ENCODE measurements at places on chromosomes 16 and 17.

GRCh38 chr17:28928061-28928460, 23.3 kb downstream of the PHF12 start:
- DNase-seq = peak; percentile 77

DNA sequence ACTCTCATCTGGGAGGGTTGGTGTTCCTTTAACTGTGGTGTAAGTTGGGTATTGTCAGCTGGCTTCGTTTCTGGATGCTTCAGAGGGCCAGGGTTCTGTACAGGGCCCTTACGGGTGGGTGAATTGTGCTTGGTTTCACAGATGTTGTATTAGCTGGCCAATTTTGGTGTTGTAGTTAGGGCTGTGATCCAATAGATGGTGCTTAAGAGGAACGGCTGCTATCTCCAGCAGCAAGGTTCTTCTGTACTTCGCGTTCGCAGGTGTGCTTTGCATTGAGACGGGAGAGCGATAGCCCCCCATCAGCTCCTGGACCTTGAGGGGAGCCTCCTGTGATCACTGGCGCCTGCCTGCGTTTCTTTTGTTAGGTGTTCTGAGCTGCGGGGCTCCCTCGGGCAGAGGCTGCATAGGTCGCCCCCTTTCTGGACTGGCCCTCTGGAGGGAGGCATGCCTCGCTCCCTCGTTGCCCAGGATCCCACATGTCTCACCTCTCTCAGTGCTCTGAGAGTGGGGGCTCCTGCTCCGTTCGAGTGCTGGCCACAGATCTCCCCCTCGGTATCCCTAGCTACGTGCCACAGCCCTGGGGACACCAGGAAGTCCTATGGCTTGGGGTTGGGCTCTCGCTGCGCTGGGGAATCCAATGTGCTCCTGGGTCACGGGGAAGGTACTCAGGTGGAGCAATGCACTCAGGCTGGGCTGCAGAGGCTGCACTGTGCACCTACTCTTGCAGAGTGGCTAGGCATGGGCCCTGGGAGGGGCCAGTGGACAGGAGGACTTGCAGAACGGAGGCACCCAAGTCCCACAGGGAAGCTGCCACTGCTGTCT, 837 bp upstream of the PRDM7 start:
- peak; percentile 45 for DNase-seq

- no peak for DNase-seq
These were observed 11.6 kb upstream of the ICAM2 start for GRCh38 chr17:64032081-64032480.

GRCh38 chr17:2122641-2123302, 67.9 kb downstream of the HIC1 start:
- DNase-seq = peak; percentile 91

DNA sequence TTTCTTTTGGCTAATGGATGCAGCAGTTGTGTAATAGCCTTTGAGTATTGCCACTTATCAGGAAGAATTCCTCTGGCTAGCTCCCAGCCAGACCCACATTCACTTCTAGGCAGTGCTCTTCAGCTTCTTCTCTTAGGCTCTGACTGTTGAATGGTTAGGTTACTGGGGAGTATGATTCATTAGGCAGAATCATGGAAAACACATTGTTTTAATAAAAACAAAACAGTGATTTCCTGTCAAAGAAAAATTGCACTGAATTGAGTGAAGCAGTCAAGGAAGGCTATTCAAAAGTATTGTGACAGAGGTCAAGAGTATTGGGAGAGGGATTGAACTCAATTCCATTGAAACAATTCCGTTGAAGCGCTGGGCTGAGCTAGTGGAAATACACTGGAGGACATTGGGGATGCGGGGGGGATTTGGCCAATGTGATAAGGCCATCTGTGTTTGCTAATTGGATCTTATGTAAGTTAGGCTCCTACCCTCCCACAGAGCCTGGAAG, 68.0 kb downstream of the CNTNAP4 start:
- DNase-seq = peak; percentile 72

GRCh38 chr17:82239401-82239925, 10.6 kb downstream of the SLC16A3 start:
- no peak for DNase-seq

DNA sequence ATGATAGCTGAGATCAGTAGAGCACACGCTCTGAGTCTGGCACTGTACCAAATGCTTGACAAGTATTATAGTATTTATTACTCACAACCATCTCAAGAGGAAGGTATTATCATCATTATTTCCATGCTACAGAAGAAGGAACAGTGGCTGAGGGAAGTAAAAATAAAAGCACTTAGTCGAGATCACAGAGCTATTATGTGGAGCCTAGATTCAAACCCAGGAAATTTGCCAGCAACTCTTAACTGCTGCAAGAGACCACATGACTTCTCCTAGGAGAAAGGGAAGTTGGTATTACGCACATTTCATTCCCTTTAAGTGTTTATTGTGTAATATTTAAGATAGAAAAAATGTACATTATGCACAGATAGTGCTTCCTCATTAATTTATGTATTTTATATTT, 1.0 kb upstream of the RHOT1 start:
- DNase-seq = peak; percentile 97

- no peak for DNase-seq
These were observed 9.6 kb downstream of the LLGL2 start for GRCh38 chr17:75535119-75535537.

DNA sequence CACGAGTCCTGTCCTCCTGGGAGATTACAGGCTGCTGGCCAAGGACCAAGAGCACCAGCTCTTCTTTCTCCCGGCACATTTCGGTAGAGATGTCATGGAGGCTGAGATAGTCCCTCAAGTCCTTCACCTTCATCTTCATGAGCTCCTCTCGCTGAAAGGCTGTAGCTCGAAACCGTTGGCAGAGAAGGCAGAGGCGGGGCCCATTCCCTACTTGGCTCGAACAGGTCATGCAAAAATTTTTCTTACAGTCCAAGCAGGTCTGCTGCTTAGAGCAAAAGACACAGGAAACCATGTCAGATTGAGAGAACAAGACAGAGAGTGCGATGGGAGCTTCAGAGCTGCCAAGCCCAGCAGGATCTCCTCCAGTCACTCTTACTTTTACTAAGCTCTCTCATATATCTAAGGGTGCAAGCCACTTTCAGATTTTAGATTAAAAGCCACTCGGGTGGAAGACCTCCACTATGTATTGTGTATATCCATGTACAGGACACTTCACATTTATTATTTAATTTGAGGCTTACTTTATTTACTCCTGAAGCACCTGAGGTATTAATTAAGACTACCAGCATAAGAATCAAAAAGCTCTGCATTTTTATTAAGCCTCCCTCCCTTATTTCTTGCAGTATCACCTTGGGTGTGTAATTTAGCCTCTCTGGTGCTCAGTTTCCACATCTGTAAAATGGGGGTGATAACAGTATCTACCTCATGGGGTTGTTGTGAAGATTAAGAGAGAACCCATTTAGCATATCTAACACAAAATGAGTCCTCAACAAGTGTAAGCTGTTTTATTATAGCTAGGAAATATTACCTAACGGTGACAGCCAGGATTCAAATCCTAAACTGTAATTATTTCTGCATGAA, 41.4 kb downstream of the LIG3 start:
- DNase-seq = no peak

- no peak for DNase-seq
These were observed at the start of gene ZPBP2 for GRCh38 chr17:39867880-39868553. Gene ZPBP2 (plus strand): TSS chr17:39868202. CDS start chr17:39868355, 153 bp downstream.

- no peak for DNase-seq
These were observed 91.2 kb upstream of the TNRC6C start for GRCh38 chr17:77867308-77867781.

- no peak for DNase-seq
These were observed 10.3 kb upstream of the NAGPA start for GRCh38 chr16:5044011-5044540.

- peak; percentile 47 for DNase-seq
These were observed 24.2 kb downstream of the RDM1 start for GRCh38 chr17:35906191-35906925.

GRCh38 chr16:57299009-57299718, 14.7 kb upstream of the PLLP start:
- peak; percentile 75 for DNase-seq

GRCh38 chr16:52465711-52466267, 81.2 kb downstream of the TOX3 start:
- no peak for DNase-seq

- DNase-seq = no peak
These were observed 77.2 kb downstream of the KATNIP start for GRCh38 chr16:27627136-27627535.

- DNase-seq = peak; percentile 67
These were observed 4.2 kb downstream of the SOCS1 start for GRCh38 chr16:11251525-11252481.

GRCh38 chr17:18960803-18961511, 9.0 kb downstream of the SLC5A10 start:
- peak; percentile 52 for DNase-seq

DNA sequence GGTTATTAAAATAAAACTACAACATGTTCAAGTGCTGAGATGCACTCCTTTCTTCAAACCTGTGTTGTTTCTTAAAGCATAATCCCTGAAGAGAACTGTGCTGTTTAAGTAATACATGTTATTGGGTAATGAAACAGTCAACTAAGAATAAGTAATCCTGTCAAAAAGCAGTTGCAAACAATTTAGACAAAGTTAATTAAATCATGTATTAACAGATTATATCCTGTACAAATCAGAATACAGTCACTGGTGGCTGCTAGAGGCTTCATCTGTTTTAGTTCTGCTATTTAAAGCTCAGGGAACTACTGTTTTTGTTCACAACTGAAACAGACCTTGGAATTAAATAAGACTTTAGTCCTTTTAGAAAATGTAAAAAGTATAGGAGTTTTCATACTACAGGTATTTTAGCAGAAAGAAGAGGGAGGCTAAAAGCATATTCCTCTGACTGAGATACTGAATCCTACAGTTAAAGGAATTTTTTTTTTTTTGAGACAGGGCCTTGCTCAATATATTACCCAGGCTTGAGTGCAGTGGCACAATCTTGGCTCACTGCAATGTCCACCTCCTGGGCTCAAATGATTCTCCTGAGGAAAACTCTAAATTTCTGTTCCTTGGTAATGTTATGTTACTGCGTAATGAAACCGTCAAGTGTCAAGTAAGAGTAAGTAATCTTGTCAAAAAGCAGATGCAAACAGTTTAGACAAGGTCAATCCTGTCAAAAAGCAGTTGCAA, 27.3 kb upstream of the ITGA2B start:
- no peak for DNase-seq

GRCh38 chr16:88688013-88688778, 1.9 kb upstream of the SNAI3 start:
- no peak for DNase-seq

GRCh38 chr17:66025551-66025950, 166.4 kb downstream of the CEP112 start:
- peak; percentile 1 for DNase-seq

- peak; percentile 64 for DNase-seq
These were observed 175.6 kb downstream of the SOX9 start for GRCh38 chr17:72296456-72296855.

DNA sequence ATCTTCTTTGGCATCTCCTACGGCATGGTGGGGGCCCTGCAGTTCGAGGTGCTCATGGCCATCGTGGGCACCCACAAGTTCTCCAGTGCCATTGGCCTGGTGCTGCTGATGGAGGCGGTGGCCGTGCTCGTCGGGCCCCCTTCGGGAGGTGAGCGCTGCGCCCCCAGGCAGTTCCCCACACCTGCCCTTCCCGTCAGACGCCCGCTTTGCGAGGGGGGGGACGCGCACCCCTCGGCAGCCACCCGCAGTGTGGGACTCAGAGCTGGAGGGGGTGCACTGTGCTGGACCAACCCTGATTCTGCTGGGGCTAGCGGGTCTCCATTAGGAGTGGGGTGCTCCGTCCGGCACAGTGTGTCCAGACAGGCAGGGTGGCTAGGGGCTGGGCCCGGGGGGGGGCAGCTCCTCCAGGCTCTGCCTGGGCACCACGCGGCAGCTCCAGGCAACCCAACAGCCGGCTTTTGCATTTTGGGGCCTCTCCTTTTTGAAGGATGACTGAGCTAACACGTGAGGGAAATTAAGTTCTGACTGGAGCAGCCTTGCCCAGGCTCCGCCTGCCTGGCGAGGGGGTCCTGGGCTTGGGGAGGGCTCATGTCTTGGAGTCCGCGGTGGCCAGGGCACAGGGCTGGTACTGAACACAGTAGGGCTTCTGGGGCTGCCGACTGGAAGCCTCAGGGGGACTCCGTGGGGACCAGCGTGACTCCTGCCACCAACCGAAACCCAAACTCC, 9.1 kb downstream of the SLC16A3 start:
- DNase-seq = no peak

DNA sequence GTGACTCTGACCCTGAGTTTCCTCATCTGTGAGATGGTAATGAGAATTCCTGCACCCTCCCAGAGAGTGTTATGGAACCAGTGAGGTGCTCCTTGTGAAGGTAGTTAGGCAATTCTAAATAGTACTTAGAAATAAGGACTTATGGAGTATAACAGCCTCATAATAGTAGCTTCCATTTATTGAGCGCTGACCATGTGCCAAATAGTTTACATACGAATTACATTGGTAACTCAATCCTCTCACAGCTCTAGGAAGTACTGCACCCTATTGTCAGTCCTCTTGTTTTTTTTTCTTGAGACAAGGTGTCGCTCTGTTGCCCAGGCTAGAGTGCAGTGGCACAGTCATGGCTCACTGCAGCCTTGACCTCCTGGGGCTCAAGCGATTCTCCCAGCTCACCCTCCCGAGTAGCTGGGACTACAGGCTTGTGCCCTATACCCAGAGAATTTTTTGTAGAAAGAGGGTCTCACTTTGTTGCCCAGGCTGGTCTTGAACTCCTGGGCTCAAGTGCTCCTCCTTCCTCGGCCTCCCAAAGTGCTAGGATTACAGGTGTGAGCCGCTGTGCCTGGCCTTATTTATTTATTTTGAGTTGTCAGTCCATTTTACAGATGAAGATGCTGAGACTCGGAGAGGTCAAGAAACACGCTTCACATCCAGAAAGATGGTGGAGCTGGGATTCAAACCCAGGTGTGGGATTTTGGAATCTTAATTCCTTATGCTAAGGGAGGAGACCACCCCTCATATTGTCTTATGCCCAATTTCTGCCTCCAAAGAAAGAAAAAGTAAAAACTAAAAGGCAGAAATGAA, 2.9 kb downstream of the TNS4 start:
- DNase-seq = no peak

DNA sequence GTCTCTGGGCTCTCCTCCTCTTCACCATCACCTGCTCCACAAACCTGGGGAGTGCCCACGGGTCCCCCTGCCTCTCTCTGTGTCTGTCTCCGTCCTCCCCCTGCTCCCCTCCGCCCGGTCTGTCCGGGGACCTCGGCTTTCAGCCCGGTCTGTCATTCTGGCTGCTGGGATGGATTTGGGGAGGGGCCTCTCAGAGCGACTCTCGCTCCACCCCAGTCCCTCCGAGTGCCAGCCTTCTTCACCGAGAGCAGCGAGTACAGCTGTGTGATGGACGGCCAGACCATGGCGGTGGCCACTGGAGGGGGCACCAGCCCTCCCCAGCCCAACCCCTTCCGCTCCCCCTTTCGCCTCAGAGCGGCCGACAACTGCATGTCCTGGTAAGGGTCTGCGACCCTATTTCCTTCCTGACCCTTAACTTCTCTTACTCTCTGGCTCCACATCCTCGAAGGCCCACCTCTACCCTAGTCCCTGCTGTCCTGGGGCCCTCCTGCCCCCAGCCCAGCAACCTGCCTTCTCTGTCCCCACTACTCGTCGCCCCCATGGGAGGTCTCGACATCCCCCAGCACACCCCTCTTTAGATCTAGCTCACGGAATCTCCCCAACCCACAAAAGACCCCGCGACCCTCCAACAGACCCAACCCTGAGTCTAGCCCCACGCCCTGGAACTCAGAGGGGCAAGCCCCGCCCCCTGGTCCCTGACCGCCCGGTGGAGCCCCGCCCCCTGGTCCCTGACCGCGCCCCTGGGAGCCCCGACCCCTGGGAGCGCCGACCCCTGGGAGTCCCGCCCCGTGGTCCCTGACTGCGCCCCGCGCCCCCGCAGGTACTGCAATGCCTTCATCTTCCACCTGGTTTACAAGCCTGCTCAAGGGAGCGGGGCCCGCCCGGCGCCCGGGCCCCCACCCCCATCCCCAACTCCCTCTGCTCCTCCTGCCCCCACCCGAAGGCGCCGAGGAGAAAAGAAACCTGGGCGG, 5.6 kb upstream of the CXCL16 start:
- DNase-seq = no peak
